Placental pericyte (primary cell): ENCODE measurements at places on chromosomes 16 and 17. TPM values are rescaled to one million over a fixed set of nuclear protein-coding genes. Genes with fewer than 3 reads are reported as not detected.

The TEKT5 gene
- under 0.01 TPM in 1 of 2 replicates, not detected in the other for total RNA-seq

The TAT gene
- total RNA-seq, result not detected in 2 replicates

The NPIPB13 gene
- 0.29 and 1.1 TPM in 2 replicates for total RNA-seq

The OTOP2 gene
- total RNA-seq, result not detected in 2 replicates

The GCGR gene
- total RNA-seq, result not detected in 2 replicates

The DNAH2 gene
- 0.88 TPM in 1 of 2 replicates, not detected in the other for total RNA-seq

The SERPINF2 gene
- total RNA-seq, result 0.14 and 0.22 TPM in 2 replicates

The PERCC1 gene
- total RNA-seq, result not detected in 2 replicates

The FOXK2 gene
- total RNA-seq, result 44.6 and 48.0 TPM in 2 replicates

The HBA2 gene
- total RNA-seq, result not detected in 2 replicates

The ACE gene
- total RNA-seq, result 0.14 and 0.44 TPM in 2 replicates

The KRT12 gene
- total RNA-seq, result 0.43 TPM in 1 of 2 replicates, not detected in the other

The TAC4 gene
- not detected in 2 replicates for total RNA-seq

The NOG gene
- 1.5 and 3.0 TPM in 2 replicates for total RNA-seq

The MAP1LC3B gene
- 38.1 and 87.3 TPM in 2 replicates for total RNA-seq

The LASP1 gene
- total RNA-seq, result 250 and 340 TPM in 2 replicates

The KRT33A gene
- total RNA-seq, result not detected in 2 replicates

The PRDM7 gene
- not detected in 2 replicates for total RNA-seq

The HSDL1 gene
- total RNA-seq, result 15.7 and 15.8 TPM in 2 replicates

The KRT32 gene
- total RNA-seq, result not detected in 2 replicates

The CES5A gene
- not detected in 2 replicates for total RNA-seq

The RTN4RL1 gene
- total RNA-seq, result 0.14 TPM in 1 of 2 replicates, not detected in the other

The ADAM11 gene
- total RNA-seq, result 0.22 and 0.57 TPM in 2 replicates

The VWA3A gene
- total RNA-seq, result 0.14 TPM in 1 of 2 replicates, not detected in the other

The KIF19 gene
- not detected in 2 replicates for total RNA-seq

The TBX4 gene
- total RNA-seq, result not detected in 2 replicates

The IKZF3 gene
- not detected in 2 replicates for total RNA-seq

The DPEP3 gene
- total RNA-seq, result not detected in 2 replicates

The LITAFD gene
- not detected in 2 replicates for total RNA-seq

The CDRT4 gene
- 1.7 and 4.8 TPM in 2 replicates for total RNA-seq

The LRRC46 gene
- total RNA-seq, result 0.22 and 0.29 TPM in 2 replicates

The CCNF gene
- 4.6 and 69.6 TPM in 2 replicates for total RNA-seq

The CCL4L2 gene
- not detected in 2 replicates for total RNA-seq

The P2RX1 gene
- total RNA-seq, result 5.3 and 8.5 TPM in 2 replicates

The HS3ST3A1 gene
- 26.3 and 77.5 TPM in 2 replicates for total RNA-seq

The OR1A1 gene
- not detected in 2 replicates for total RNA-seq

The CD7 gene
- 0.66 TPM in 1 of 2 replicates, not detected in the other for total RNA-seq

The ABCA8 gene
- 0.57 and 3.7 TPM in 2 replicates for total RNA-seq

The SCNN1B gene
- total RNA-seq, result not detected in 2 replicates

The MYH13 gene
- not detected in 2 replicates for total RNA-seq

The GPR179 gene
- under 0.01 TPM in 1 of 2 replicates, not detected in the other for total RNA-seq

The TEX14 gene
- not detected in 2 replicates for total RNA-seq

The KIF2B gene
- not detected in 2 replicates for total RNA-seq

The LGALS3BP gene
- total RNA-seq, result 285 and 680 TPM in 2 replicates

The HBZ gene
- not detected in 2 replicates for total RNA-seq

The JMJD8 gene
- total RNA-seq, result 45.7 and 62.3 TPM in 2 replicates

The FAM20A gene
- total RNA-seq, result 0.57 and 6.8 TPM in 2 replicates

The TBC1D3C gene
- not detected in 2 replicates for total RNA-seq

The EIF3CL gene
- total RNA-seq, result 107 and 141 TPM in 2 replicates

The CA4 gene
- not detected in 2 replicates for total RNA-seq

The HAP1 gene
- 0.14 and 0.44 TPM in 2 replicates for total RNA-seq

The CCDC144A gene
- total RNA-seq, result 17.9 and 18.2 TPM in 2 replicates

The ABCA5 gene
- total RNA-seq, result 12.3 and 26.5 TPM in 2 replicates

The ABCA10 gene
- total RNA-seq, result 1.7 and 2.2 TPM in 2 replicates

The GCSH gene
- 12.9 and 21.0 TPM in 2 replicates for total RNA-seq

The TCAP gene
- total RNA-seq, result 0.44 TPM in 1 of 2 replicates, not detected in the other
